Cerebellar nuclear complex (tissue), 1 donor: ENCODE measurements at places on chromosomes 7 and 10.
A peak's percentile ranks its signal among the peaks of the same experiment; 100 is the strongest.

DNA sequence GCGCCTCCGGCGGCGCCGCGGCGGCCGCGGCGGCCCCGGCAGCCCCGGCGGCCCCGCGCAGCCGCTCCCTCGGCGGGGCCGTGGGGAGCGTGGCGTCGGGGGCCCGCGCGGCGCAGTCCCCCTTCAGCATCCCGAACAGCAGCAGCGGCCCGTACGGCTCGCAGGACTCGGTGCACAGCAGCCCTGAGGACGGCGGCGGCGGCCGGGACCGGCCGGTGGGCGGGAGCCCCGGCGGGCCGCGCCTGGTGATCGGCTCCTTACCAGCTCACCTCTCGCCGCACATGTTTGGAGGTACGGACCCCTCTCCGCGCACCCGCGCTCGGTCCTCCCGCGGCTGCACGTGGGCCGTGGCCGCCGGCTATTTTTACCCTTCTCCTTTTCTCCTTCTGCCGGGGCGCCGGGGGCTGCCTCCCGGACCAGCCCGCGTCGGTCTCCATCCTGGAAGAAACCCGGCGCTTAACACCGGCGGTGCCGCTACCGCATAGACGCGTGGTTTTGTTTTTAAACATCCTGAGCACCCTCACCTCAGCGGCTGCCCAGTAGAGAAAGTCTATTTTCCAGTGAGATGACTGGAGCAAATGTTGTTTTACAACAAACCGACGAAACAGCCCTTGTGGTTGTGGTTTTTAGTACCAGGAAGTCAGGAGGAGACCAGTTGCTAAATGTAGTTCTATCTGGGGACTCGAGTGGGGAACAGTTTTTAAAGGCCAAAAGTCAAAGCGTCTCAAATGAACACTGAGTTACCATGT lies 1.3 kb downstream of the ZNRF2 start:
- DNase-seq, result no peak

DNA sequence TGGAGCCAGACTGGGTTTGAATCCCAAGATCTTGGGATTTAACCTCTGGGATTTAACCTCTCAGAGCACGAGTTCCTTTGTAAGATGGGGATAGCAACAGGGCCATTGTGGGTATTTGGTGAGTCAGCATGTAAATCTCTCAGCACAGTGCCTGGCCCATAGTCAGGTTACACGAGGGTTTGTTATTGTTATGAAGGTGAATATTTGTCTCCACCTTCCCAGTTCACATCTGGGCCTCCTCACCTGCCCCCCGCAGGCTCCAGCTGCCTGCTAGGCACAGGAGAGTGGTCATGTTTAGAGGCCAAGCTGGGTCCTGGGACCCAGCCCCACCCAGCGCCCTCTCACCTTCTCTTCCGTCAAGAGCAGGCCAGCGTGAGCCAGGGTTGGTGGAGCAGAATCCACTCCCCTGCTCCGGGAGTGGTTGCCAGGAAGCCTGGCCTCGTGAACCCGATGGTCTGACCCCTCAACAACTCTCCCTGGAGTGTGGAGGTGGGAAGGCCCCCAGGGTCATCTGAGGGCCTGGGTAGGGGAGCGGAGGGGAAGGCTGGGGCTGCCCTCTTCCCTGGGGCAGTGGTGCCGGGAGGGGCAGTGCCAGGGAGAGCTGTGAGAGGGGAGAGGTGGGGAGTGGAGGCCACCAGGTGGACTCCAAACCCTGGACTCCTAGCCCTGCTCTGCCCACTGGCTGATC lies 26.0 kb downstream of the FAM241B start:
- no peak for DNase-seq

- DNase-seq, result no peak
Measured at GRCh38 chr10:102131286-102132170, 1.3 kb upstream of the PPRC1 start.

GRCh38 chr7:133044722-133045473 lies 37.0 kb downstream of the CHCHD3 start:
- DNase-seq, result no peak

DNA sequence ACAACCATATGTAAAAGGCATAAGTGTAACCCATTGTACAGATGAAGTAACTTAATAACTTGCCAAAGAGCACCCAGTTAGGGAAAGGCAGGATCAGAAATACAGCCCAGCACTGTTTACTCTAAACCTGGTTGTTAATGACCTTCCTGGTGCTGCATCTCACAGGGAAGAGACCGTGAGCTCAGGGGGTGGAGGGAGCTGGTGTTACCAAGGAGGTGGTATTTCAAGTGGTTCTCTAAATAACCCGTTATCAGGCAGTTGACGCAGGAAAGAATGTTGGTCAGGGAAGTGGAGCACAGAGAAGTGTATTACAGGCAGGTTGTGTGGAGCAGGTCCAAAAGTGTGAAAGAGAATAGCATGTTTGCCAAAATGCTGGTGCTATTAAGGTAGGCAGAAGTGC lies 4.4 kb upstream of the ST7 start:
- no peak for DNase-seq

GRCh38 chr7:70098905-70099672 lies 500.8 kb downstream of the AUTS2 start:
- no peak for DNase-seq

DNA sequence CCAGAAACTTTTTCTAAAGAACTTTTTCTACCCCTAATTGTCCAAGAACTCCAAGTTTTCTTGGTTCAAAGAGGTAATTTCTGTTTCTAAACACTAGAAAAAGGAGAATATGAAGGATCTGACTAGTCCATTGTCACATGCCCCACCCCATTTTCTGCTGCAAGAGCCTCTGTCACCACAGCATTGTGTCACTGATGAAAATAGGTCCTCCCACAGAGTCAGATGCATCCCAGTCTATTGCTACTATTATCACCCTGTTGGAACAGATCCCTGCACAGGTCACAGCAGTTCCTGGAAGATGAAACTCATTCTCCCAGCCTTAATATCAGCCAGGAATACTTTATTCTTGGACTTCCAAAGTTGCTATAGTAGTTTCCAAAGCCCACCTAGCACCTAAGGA lies 7.5 kb upstream of the CFTR start:
- no peak for DNase-seq

- DNase-seq, result no peak
Measured at GRCh38 chr7:140211698-140212097, 34.9 kb upstream of the KDM7A start.

GRCh38 chr10:86756511-86757112 lies at the start of gene BMPR1A:
BMPR1A (plus strand) TSS chr10:86756619; CDS start chr10:86876019, 119,400 bp downstream.
- DNase-seq, result no peak

DNA sequence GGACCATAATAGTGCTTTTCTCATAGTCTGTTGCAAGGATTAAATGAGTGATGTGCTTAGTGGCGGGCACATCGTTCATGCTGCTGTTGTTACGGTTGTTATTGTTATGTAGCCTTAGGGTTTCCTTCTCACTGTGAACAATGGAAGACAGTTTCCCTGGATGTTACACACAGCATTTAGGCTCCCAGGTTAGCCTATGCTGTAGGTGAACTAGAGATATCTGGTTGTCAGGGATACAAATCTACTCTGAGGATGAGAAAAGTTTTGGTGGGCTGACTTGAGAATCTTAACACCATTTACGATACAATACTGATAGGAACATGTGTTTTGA lies 14.7 kb downstream of the SH3PXD2A start:
- DNase-seq, result no peak

DNA sequence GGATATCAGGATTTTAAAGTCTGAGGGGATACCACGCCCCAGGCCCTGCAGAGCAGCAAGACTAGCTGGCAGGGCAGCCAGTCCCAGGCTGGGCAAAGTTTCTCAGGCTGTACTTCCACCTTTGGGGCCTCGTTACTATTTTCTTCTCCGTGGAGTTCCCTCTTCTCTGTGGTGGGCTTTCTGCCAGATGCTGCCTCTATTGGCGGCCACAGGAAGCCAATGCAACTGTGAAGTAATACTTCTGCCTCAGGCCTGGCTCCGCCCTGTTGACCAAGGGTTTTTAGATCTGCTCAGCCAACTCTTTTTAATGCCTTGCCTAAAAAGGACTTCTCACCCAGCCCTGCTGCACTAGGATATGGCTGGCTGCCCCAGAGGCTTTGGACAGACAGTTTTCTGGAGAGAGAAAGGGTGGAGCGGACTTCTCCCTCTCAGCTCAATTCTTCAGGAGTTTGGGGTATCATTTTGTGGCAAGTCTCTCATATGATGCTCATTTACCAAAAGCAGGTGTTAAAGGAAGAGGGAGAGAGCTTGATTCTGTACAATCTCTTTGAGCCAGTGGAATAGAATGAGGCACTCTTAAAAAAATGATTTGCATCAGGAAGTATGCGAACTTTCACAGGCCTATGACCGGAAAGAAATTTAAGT lies 67.4 kb downstream of the HHEX start:
- no peak for DNase-seq

GRCh38 chr7:100899432-100899831 lies 3.7 kb upstream of the ACHE start:
- no peak for DNase-seq

DNA sequence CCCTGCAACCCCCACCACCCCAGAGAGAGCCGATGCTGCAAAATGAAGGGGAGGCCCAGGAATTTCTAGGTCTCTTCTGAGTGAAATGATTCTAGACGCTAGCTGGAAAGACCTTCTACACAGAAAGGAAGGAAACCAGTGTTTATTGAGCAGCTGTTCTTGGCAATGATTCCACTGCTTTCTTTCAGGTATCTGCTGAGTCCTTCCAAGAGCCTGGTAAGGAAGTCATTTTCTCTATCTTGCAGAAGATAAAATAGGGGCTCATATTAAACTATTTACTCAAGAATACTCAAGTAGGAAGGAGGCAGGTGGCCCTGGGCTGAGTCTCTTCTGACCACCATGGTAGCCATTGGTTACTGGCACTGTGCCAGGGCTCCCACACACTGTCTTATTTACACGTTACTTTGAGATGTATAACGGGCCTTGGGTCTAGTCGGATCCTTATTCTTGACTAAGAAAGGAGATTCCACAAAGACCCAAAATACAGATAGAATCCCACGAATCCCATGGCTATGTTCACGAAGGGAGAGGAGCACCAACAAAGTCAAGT lies 112.1 kb downstream of the GALNT11 start:
- DNase-seq, result no peak

- DNase-seq, result no peak
Measured at GRCh38 chr7:87159538-87159937, 7.3 kb downstream of the DMTF1 start.

DNA sequence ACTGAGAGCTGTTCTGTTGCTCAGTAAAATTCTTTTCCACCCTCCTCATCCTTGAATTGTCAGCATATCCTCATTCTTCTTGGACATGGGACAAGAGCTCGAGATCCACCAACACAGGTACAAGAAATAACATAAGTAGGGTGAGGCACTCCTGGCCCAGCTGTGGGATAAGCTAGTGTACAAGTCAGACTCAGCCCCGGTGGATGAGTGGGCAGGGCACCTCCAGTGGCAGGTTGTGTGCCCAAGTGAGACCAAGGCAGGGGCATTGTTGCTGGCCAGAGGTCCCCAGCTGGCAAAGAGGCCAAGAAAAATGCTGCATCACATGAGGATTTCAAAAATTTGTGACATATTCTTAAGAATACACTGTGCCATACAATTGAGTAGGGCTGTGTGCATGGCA lies 402.0 kb upstream of the ZWINT start:
- DNase-seq, result no peak

GRCh38 chr10:30897547-30897946 lies 134.1 kb downstream of the ZNF438 start:
- DNase-seq, result no peak

DNA sequence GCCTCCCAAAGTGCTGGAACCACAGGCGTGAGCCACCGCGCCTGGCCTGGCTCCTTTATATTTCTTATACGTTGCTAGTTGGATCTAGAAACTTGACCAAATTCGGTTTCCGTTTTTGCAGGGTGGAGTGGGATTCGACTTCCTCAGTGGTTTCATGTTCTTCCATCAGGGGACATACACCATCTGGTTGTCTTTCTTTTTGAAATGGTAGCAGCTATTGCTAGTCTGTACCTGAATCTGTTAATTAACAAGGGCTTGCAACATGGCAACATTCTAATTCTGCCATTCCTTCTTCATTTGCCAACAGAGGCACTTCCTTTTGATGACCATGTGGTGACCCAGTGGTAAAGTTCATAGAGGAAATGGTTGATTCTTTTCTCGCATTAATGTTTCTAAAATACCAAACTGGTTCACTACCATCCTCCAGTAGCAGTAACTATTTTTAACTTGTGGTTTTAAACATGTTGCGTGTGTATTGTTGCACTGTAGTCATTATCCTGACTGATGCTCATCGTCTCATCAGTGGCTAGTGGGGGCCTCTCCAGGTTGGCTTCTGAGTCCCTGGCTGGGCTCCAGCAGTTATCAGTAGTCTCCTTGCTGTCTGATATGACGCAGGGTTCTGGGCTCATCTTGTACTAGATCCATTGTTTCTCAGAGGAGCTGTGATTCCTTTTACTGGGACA lies 159.2 kb downstream of the RGS10 start:
- no peak for DNase-seq

DNA sequence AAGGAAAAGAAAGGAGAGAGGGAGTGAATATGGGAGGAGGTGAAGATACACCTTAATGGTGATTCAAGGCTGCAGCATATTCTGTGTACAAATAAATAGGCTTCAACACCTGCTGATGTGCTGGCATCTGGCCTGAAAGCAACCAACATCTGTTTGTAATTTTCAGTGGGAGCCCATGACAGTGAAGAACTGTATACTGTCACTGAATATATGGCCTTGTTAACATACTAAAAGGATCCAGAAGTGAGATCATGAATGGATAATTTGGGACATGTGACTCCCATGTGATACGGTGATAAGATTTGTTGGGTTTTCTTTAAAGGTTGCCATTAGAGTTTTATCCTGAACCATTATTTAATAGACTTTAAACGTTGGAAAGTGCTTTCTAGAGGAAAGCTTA lies 459.3 kb downstream of the CNTNAP2 start:
- no peak for DNase-seq

- no peak for DNase-seq
Measured at GRCh38 chr7:84021292-84021908, 173.2 kb downstream of the SEMA3A start.

GRCh38 chr7:142866361-142867096 lies 11.7 kb downstream of the EPHB6 start:
- no peak for DNase-seq

- DNase-seq, result no peak
Measured at GRCh38 chr7:117661328-117661727, 181.5 kb downstream of the CFTR start.

GRCh38 chr7:107109955-107110354 lies 58.8 kb upstream of the HBP1 start:
- DNase-seq, result no peak

DNA sequence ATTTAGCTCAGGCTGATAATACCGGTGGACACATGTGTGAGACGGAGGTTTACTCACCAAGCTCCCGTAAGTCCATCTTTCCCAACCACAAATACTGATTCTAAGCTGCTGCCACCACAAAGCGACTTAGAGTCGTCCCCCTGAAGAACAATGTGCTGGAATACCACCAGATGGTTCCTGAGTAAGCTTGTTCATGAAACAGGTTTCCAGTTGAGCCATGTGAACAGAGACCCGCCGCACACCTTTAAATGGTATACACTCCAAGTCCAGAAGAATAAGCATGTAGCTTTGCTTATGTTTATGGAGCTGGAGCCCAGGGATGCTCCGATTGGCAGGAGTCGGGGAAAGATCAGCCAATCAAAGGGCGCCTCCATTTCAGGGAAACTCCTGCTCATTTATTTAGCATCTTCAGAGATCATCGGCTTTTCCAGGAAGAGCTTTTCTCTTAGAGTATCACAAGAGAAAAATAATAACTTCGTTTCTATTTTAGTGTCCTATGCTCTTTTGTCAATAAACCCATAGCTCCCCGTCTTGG lies 261.6 kb upstream of the AOAH start:
- peak; percentile 58 for DNase-seq

- no peak for DNase-seq
Measured at GRCh38 chr10:88840104-88840503, 11.5 kb downstream of the ANKRD22 start.
